ENCODE measurements at places on chromosomes 11 and 22. TPM values are rescaled to one million over a fixed set of nuclear protein-coding genes. Genes with fewer than 3 reads are reported as not detected.

The NPTXR gene
- total RNA-seq: 2.7 TPM

The OSM gene
- total RNA-seq: not detected

The SAA1 gene
- 60.9 TPM for total RNA-seq

The POLR2L gene
- total RNA-seq: 132 TPM

The BIK gene
- 8.6 TPM for total RNA-seq

The ETS1 gene
- 39.4 TPM for total RNA-seq

The PANX2 gene
- 1.5 TPM for total RNA-seq

The THAP12 gene
- total RNA-seq: 94.8 TPM

The LRRC75B gene
- 1.4 TPM for total RNA-seq

The CTSF gene
- 1.6 TPM for total RNA-seq

The HSCB gene
- total RNA-seq: 15.4 TPM

The SCGB2A2 gene
- total RNA-seq: not detected

The SAA4 gene
- total RNA-seq: 0.43 TPM

The KRTAP5-2 gene
- total RNA-seq: not detected

The YIF1A gene
- 86.1 TPM for total RNA-seq

The NECTIN1 gene
- total RNA-seq: 3.0 TPM

The TMEM126A gene
- total RNA-seq: 134 TPM

DNA sequence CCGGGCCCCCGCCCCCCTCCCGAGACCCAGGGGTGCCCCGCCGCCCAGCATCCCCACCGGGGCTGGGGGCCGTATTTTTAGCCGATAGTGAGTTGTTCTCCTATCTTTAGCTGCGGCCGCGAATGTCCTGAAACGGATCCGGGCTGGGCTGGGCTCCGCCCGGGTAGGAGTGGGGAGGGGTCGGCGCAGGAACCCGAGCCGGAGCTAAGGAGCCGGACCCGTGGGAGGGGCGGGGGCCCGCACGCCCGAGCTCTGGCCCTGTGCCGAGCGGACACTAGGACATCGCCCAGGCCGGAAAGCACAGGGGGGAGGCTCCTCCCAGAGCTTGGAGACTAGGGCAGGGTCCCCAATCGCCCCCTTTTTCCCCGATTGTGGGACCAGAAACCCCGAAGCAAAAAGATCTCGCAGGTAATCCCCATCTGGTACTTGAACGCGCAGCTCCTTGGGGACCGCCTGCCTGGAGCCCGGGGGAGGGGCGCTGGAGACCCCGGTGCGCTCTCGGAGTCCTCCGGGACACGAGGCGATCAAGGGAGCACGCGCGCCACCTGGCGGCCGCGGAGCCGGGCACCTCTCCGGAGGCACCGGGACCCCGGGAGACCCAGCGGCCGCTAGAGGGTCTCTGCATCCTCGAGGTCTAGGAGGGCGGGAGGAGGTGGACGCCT, 669 bp downstream of the CDC42EP2 start:
- peak; percentile 61 for DNase-seq

GRCh38 chr11:18320617-18321016, 1.3 kb downstream of the HPS5 start:
- DNase-seq: no peak

- DNase-seq: no peak
These were observed 19.1 kb upstream of the IL18BP start for GRCh38 chr11:71979602-71980001.

DNA sequence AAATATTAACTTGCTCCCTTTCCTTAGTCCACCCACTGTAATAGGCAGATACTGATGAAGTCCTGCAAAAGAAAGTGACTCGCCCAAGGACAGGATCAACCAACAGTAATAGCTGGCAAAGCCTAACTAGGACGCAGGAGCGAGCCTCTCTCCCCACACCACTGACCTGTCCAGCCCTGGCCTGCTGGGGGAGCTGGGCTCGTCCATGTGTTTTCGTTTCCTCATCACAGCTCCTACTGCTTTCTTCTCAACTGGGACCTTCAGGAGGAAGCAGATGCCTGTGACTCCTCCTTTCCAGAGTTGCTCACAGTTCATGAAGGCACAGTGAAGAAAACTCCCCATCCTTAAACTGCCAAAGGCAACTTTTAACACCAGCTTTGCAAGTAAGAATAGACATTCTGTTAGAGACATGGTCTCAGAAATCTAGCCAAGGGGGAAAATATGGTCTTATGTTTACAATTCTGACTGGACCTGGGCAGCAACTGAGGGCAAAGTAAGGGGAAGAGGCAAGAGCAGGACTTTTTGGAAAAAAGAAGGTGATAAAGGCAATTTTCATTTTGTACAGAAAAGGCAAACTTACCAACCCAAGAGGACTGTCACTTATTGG, 11.6 kb upstream of the GPHA2 start:
- no peak for DNase-seq

- no peak for DNase-seq
These were observed 27.2 kb downstream of the OR52B2 start for GRCh38 chr11:6142936-6143335.

DNA sequence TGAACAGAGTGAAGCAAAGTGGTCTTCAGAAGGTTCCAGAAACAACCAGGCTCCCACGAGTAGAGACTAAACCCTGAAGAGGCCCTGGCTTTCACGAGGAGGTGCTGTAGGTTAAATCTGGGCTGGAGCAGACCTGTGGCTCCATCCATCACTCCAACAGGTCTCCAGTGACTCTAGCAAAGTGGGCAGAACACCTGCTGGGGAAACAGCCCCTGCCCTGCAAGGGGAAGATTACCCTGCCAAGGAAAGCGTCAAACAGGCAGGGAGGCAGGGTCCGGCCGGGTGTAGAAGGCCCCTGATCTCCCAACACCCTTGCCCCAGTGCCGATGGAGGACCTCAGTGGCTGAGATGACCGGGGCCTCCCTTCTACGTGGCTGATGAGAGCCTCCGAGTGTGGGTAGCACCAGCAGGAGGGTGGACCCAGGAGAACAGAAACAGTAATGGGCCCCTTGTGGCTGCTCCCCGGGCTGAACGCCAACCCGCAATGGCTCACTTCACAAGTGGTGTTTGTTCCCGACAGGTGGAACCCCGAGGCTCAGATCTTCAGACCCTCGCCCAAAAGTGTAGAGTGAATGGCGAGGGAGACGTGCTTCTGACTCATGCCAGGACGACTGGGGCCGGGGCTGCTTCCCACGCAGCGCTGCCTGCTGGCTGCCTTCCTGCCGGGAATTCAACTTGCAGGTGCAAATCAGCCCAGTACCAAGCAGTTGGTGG, 112.0 kb downstream of the SHANK2 start:
- DNase-seq: no peak

GRCh38 chr11:91513734-91514133, 710.9 kb upstream of the FAT3 start:
- DNase-seq: no peak

DNA sequence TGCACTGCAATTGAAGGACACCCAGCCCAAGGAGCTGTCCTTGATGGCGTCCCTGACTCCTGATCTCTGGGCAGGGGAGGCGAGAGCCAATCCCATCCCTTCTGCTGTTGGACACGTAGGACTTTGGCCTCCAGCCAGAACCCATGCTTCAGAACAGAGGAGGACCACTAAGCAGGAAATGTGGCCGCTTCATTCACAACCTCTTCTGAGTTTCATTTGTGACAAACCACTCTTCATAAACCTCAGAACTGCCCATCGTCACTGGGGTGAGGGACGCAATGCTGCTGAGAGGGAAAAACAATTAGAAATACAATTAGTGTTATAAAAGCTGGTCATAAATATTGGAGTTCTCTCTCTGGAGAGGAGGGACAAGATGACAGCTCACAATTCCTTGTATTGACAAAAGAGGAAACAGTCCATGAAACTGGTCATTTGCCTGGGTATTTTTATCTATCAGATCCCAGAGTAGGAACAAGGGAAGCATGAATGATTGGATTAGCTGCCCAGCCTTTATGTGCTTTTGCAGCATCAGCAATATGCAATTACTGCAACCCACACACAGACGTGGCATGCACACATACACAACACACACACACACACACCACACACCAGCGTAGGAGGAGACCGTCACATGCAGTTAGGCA, 216.5 kb upstream of the CADM1 start:
- DNase-seq: no peak

- no peak for DNase-seq
These were observed 205.2 kb downstream of the BRD1 start for GRCh38 chr22:49622241-49623105.

DNA sequence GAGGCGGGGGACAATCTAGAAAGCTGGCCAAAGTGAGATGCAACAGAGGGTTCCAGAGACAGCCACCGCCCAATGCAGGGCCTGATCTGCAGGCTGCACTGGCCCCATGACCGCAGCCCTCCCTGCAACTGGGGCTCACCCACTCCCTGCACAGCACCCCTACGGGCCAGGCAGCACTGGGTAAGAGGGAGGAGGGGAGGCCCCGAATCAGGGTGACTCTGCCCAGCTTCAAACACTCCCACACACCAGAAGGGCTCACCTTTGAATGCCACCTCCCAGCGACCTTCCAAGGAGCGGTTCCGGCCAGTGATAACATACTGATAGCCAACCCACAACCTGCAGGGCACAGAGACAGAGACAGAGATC, 59.3 kb downstream of the DGCR2 start:
- DNase-seq: no peak

- no peak for DNase-seq
These were observed 8.5 kb downstream of the SERHL2 start for GRCh38 chr22:42562279-42562678.

- DNase-seq: no peak
These were observed 540 bp downstream of the MS4A14 start for GRCh38 chr11:60396799-60397198.

DNA sequence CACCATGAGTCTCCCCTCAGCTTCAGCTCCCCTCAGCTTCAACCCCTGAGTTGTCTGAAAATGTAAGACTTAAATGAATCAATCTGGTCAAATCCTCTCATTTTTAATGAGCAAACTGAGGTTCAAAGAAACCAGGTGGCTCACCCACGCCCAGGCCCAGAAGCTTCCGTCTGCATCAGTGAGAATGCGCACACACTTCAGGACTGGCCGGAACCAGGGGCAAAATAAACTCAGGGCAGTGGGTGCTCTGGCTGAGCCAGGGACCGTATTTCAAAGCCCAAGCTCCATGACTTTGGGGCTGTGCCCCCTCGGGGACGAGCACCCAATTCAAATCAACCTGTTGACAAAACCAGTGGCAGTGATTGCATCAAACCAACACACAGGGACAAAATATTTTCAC, 3.1 kb downstream of the SULT4A1 start:
- DNase-seq: no peak

DNA sequence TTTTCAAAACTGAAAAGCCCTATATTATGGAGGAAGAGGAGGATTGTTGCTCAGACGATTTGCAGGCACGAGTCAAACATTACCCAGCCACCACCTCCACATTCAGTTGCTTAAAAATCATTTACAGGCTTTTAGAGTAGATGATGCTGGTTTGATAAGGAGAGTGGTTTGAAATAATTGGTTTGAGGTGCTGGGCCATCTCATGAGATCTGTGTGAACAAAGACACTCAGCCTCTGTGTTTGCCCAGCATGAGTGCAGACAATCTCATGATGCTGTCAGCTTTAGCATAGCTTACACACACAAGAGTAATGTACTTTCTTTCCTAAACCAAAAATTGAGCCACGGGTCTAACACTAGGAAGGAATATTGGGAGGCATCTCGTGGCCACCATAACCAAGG, 4.3 kb downstream of the SLC43A3 start:
- no peak for DNase-seq

- DNase-seq: no peak
These were observed 13.3 kb upstream of the CACNA1I start for GRCh38 chr22:39556970-39557841.

GRCh38 chr11:64089027-64089360, 53.3 kb downstream of the FLRT1 start:
- DNase-seq: no peak

GRCh38 chr11:12995823-12996222, 13.3 kb upstream of the RASSF10 start:
- DNase-seq: no peak

DNA sequence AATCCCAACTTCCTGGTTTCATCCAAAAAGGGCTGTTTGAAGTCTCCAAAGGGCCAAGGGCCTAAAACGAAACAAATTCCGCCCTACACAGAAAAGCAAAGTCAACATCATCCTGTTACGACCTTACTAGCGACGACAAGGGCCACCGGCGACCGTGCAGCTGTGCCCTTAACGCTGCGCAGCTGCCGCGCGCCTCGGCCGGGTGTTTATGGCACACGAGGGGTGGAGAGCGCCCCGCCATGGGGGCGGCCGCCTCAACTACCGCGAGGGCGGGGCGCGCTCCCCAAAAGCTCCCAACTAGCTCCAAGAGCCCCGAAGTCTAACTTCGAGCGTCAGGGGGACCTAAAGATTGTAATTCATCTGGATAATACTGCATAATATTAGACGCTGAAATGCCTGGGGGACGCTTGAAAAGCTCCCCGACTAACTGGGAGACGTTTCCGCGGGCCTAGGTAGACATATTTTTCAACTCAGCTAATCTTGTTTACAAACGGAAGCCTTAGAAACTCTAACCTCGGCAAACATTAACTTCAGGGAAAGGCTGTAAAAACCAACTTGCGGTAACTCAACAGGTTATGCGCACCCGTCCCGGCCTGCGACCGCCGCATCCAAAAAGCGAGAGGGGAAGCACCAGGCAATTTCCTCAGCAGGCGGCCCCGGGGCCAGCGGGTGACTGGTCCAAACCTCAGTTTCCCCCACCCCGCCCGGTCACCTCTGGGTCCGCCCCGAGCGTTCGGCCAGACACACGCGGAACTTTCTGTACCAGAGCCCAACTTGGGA, 694 bp downstream of the TMEM123 start:
- DNase-seq: peak; percentile 2

DNA sequence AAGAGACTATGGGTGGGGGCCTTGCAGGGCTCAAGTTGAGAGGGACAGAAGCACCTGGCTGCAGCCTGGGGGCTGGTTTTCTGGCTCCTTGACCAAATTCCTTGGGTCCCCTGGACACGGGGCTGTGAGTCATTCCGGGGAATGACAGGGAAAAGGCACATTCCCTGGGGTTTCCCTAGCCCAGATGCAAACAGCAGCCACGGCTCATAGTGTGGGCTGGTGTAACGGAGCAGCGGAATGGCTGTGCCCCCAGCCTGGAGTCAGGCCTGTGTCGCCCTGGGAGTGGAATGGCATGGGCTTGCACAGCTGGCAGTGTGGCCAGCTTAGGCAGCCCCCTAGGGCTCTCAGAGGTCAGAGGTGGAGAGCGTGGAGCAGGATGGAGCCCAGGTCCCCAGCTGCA, 77.6 kb upstream of the KCNQ1OT1 start:
- DNase-seq: peak; percentile 77

- DNase-seq: peak; percentile 86
These were observed 922 bp upstream of the CSNK1E start for GRCh38 chr22:38317995-38318715.

- peak; percentile 78 for DNase-seq
These were observed 6.0 kb upstream of the LIF start for GRCh38 chr22:30252411-30253204.

All from A172 (cell line).